ENCODE measurements at places on chromosomes 4 and X. TPM values are rescaled to one million over a fixed set of nuclear protein-coding genes. Genes with fewer than 3 reads are reported as not detected.

- no peak for DNase-seq
These were observed 117.6 kb downstream of the FGF16 start for GRCh38 chrX:77564823-77565222.

Gene SSX4
- polyA plus RNA-seq, result not detected

DNA sequence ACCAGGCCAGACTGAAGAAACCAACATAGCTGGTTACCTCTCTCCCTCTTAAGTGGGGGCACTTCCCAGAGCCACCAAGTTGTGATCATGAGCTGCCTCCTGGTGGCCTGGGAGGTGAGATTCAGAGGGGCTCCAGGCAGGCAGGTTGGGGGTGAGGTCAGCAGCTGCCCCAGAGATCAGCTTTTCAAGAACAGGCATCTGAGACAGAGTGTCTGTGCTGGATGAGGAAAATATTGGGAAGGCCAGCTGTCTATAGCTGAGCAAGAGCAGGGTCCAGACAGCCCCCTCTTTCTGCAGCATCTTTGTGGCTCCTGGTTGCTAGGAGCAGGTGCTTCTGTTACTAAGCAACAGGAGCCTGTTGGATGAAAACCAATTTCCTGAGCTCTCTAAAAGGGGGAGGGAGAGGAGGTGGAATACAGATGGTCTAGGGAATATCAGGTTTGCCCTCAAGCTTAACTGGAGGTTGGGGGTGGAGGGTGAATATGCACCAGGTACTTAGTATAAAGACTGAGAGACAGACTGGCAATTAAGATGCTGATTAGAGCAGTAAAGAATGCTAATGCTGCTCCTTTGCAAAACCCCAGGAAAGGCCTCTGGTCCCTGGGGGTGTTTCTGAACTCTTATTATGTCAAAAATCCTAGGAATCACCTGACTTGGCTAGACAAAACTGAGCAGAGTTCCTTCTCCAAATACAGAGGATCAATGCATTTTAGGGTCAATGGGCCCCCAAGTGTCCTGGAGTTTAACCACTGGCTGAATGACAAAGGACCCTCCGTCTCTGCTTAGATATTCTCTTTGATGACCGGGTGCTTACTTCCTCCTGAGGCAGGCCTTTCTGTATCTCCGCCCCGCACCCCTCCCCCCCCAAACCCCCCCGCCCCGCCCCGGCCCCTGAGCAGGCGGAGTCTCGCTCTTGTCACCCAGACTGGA, 21.4 kb downstream of the ZCCHC13 start:
- no peak for DNase-seq

GRCh38 chr4:61795998-61796397, 595.9 kb downstream of the ADGRL3 start:
- DNase-seq, result no peak

Gene SSX2B
- not detected for polyA plus RNA-seq

DNA sequence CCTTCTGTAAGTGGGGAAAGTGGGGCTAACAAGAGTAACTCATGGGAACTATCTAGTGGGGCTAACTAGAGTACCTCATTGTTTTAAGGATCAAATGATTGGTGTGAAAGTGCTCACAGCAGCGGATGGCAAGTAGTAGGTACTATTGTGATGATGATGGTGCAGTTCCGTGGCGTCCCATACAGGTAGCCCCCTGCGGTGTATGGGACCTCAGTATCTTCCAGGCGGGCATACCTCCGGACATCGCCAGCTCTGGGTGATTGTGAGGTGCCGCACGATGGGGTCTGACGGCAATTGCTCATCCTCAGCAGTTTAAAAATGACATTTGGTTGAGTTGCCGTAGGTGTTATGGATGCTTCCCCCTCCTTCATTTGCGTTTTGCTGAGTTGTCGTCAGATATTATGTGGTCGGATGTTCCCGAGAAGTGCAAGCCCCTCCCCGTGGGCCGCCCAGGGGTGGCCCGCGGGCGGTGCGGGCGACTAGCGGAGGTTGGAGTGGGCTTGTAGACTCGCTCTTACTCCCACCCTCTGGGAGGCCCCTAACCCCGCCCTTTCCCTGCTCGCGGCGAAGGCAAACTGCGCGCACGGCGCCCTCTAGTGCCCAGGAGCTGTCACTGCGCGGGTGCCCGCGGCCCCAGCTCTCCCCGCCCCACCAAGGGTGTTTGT, 18.3 kb upstream of the GPR101 start:
- DNase-seq, result peak; percentile 88

Gene MAPK10
- 33.5 TPM for polyA plus RNA-seq

DNA sequence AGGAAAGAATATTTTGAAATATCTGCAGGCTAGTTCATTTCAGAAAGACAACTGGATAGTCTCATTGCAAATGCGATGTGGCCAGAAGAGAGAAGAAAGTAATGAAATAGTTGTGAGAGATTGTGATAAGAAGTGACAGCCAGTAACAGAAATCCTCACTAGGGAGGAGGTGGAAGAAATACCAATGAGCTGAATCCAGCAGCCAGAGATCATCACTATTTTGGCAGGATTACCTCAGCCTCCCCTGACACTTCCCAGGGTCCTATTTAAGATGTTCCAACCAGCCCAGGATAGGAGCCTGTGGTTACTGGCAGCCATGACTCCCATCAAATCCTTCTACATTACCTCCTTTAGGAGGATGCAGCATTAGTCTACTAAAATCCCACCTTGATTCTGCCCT, 76.7 kb upstream of the ARHGAP24 start:
- DNase-seq, result no peak

GRCh38 chr4:153458969-153459368, 7.2 kb upstream of the TMEM131L start:
- DNase-seq, result no peak

DNA sequence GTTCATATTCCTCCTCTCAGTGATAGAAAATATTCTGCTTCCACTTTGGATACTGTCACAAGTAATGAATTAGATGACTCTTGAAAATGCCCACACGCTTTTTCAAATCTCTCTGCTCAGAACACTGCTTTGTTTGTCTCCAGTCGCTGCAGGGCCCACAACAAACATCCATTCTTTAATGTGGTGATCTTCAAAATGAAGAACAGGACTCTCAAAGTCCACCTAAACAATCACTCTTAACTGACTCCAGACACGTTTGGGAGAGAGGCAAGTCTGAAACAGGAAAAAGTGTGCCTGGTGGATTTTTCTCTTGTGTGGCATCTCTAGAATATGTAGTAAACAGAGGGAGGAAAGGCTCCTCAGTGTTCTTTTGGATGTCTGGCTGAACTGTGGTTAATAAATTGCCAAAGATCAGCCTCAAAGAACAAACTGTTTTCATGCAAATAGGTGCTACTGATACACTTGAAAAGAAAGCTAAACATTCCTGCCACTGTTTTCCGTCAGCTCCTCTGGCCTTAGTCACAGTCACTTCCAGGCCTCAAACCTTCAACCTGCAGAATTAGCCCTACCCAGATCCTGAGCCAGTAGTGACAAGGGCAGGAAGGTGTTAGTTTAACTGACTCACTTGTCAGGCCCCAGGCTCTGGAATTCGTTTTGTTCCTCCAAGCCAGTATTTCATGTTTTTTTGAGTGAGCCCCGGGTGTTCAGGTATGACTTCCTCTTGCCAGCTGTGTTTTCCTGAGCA, 259.6 kb upstream of the GPC4 start:
- DNase-seq, result peak; percentile 21

Gene TMEM31
- polyA plus RNA-seq, result 1.8 TPM

Gene MAGEA9B
- not detected for polyA plus RNA-seq

DNA sequence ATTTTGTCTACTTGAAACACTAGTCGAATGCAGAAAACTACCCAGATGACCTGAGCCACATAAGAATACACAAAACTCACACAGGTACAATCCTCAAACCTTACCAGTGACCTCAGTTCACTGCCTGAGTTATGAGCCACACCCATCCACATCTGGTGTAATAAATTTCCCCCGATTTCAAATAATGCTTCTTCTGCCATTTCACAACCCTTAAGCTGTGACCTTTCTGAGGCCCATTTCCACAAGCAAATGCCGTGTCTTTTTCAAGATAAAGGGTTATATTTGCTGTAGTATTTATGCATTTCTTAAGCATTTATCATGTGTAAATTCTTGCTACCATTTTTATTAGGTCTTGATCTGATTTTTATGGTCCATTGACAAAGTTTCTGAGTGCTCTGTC, 1.8 kb upstream of the ARHGEF38 start:
- DNase-seq, result no peak

DNA sequence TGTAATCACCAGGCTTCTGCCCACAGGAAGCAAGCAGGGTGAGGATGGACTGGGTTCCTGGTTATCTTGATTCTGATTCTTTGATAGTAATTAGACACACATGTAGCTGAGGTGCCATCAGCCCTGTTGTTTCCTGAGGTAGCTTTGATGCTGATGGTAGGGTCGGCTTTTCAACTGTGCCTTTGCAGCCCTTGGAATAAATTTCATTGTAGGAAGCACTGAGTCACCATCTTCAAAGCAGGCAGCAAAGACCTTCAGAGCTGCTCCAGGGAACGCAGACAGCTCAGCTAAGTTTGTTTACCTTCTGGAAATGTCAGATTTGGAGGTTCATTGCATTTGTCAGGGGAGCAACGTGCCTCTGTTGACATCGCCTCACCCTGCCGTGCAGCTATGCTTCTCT, 135.4 kb downstream of the ASMT start:
- no peak for DNase-seq

DNA sequence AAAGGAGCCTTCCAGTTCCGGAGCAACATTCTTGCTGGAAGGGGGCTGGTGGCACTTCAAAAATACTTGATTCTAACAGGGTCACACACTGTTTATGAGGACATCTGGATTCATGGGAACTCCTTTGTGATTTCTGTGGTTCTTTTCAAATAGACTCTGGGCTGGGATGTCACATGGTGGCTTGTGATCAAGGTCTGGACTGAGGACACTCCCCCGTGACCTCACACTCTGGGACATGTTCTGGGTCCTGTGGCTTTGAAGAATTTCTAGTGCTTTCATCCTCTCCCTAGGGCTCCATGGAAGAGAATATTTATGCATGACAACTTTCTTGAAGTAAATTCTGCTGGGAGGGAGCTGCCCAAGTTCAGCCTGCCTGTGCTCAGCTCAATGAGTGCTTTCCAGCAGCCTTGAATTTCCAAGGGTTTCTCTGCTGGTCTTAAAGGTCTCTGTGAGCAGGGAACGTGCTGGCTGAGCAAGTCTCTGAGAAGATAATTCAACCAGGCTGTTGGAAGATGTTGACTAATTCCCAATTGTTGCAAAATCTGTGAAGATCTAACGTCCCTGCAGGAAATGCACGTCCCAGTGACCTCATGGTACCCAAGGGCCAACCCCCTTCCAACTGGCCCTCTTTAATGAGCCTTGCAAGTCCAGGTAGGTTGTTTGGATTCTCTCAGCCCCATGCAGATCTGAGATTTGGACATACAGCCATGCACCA, 36.3 kb downstream of the GPR143 start:
- DNase-seq, result peak; percentile 13

Gene ADH1C
- polyA plus RNA-seq, result 26.1 TPM

Gene MAGEB10
- polyA plus RNA-seq, result not detected

DNA sequence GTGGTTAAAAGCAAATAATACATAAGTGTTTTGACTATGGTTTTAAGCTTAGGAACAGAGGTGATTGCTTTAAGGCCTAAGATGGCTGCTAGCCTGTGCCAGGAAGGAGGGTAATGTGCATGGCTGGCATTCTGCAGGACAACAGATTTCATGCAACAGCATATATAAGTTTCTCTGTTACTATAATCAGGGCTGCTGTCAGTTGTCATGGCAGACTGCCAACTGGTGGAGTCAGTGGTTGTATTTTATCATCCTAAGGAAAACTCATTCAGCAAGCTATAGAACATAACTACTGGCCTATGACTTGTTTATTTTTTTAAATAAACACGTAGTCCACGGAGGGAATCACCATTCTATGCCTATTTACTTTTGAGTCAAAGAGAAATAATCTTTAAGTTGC, 77.7 kb upstream of the DCAF8L1 start:
- peak; percentile 21 for DNase-seq

GRCh38 chr4:147644471-147644870, 27.3 kb downstream of the TMEM184C start:
- DNase-seq, result no peak

DNA sequence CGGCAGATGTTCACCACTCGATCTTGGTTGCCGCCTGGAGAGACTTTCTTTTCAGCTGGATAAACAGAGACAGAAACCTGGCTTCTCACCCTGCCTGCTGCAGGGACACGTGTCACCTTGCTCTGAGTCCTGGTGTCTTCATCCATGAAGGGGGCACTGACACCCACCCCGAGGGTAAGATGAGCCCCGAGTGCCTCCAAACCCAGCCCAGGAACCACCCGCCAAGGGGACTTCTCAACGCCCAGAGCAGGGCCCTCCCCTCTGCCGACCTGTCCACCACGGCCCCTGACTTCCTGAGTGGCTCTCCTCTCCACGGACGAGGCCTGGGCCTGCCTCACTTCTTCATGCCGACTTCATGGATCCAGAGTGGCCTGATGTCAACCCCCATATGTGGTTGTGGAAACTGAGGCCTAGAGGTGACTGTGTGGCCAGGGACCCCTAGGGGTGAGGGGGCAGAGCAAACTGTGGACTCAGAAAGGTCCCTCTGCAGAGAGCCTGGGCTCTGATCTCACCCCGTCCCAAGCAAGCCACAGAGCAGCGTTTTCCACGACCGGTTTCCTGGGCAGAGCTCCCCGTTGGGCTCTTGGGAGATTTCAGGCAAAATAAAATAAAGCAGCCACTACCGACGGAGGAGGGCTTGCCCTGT, 5.1 kb downstream of the ADRA2C start:
- no peak for DNase-seq

GRCh38 chrX:96183843-96184242, 500.8 kb upstream of the DIAPH2 start:
- no peak for DNase-seq

DNA sequence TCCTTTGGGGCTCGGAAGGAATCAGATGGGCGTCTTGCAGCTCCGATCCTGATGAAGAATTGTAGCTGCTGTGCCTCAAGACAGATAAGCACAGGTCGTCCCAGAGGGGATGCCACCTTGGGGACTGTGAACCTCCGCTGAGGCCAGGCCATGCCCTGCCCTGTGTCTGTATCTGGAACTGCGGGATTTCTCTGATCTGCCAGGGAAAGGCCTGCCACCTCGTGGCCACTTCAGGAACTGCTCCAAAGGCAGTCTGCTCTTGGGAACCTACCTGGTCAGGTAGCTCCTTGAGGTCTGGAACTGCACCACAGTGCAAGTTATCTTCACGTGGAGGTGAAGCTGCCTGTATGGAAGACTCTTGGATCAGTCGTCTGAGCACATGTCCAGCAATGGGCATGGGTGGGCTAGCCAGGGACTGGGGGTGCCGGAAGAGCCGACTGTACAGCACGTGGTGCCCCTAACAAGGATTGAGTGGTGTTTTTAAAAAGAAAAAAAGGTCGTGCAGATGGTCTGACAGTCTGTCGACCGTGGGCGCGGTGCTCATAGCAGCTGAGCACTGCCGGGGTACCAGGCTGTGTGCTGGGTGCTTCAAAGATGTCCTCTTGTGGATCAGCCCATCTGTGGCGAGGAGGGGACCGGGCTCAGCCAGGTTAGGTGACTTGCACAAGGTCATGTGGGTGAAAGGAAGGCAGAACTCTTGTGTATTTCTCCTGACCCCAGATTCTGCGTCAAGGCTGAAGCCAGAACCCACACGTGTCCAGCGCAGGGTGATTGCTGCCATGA, 3.1 kb upstream of the GRPEL1 start:
- peak; percentile 93 for DNase-seq

- DNase-seq, result no peak
These were observed 32.3 kb downstream of the ETNPPL start for GRCh38 chr4:108730579-108730978.

Gene ADH7
- polyA plus RNA-seq, result not detected
